ENCODE measurements at places on chromosomes 7 and 10.
A peak's percentile ranks its signal among the peaks of the same experiment; 100 is the strongest.

GRCh38 chr10:72248468-72249151 lies 25.1 kb upstream of the DDIT4 start:
- peak; percentile 80 for DNase-seq

DNA sequence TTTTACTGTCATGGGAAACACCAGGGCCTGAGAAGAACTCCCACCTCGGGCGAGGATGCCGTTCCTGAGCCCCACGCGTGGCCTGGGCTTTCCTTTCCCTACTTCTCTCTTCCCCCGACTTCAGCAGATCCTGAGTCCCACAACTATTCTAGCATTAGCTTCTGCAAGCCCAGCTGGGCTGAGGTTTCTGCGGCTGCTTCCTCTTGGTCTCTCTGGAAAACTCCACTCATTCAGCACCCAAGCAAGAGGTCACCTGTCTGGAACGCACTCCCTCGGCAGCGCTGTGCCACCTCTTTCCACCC lies 761 bp upstream of the DOCK1 start:
- no peak for DNase-seq

GRCh38 chr10:74189999-74190421 lies 39.0 kb downstream of the ADK start:
- DNase-seq: peak; percentile 72

DNA sequence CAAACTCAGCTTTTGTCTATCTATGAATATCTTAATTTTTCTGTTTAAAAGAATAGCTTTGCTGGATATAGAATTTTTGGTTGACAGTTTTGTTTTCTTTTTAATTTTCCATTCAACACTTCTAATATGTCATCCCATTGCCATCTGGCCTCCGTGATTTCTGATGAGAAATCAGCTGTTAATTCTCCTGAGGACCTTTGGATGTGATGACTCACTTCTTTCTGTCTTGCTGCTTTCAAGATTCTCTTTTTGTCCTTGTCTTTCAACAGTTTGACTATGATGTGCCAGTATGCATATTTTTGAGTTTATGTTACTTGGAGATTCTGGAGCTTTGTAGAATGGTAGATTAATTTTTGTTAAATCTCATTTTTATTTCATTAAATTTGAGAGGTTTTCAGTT lies 38.4 kb downstream of the ZNF518A start:
- DNase-seq: no peak

GRCh38 chr10:72026278-72027111 lies 61.9 kb downstream of the SPOCK2 start:
- DNase-seq: no peak

GRCh38 chr7:45917658-45918057 lies 3.4 kb downstream of the IGFBP3 start:
- DNase-seq: peak; percentile 39

- no peak for DNase-seq
Measured at GRCh38 chr7:133300811-133301210, 47.9 kb downstream of the EXOC4 start.

DNA sequence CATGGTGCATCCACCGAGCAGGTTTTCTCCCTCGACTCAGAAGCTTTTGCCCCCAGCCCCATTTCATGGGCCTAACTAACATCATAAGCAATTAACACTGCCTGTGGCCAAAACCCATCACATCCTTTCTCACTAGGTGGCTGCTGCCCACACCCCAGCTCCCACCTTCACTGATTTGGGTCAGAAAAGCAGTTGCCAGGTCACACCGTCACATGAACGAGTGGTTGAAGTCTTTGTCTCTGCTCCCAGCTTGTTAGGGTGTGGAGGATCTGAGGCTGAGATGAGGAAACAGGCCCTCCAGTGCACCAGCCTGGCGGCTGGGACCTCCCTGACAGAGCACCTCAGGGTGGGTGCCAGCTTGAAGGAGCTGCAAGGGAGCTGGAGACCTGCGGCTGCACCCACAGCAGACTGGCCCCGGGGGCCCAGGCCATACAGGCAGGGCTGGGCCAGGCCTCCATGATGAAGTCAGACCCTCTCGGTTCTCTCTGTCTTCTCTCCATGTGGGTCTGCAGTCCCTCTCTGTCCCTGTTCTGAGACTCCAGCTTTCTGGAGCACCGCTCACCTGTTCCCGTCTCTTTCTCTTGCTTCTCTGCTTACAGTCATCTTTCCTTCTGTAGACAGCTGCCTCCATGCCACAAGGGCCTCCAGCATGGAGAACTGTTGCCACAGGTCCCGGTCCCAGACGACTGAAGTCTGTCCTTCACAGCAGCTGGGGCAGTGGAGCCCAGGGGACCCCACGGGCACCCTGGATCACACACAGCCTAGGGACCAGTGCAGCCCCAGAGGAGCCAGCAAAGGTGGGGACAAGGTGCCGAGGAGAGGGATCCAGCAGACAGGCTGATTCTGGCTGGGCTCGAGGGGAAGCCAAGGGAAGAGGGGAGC lies 13.8 kb upstream of the INPP5A start:
- no peak for DNase-seq

- no peak for DNase-seq
Measured at GRCh38 chr10:11878776-11879175, 55.6 kb downstream of the PROSER2 start.

DNA sequence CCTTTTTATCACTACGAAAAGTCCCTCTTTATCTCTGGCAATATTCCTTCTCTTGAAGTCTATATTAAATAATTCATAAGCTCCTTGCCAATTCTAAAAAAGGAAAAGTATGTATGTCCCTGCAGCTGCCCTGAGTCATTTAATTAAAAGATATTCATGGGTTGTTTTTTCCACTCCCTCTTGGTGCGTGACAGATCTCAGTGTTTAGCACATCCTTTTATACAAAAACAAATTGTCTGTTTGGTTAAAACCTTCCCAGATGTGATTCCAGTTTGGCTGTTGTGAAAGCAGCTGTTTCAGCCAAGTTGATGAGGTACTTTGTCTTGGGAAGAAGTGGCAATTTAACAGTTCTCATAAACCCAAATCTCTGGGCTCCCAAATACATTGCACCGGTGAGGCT lies 33.8 kb upstream of the PRLHR start:
- DNase-seq: no peak

- no peak for DNase-seq
Measured at GRCh38 chr7:151157645-151158329, 9.7 kb downstream of the GBX1 start.

- no peak for DNase-seq
Measured at GRCh38 chr7:116762971-116763370, 91.0 kb downstream of the MET start.

DNA sequence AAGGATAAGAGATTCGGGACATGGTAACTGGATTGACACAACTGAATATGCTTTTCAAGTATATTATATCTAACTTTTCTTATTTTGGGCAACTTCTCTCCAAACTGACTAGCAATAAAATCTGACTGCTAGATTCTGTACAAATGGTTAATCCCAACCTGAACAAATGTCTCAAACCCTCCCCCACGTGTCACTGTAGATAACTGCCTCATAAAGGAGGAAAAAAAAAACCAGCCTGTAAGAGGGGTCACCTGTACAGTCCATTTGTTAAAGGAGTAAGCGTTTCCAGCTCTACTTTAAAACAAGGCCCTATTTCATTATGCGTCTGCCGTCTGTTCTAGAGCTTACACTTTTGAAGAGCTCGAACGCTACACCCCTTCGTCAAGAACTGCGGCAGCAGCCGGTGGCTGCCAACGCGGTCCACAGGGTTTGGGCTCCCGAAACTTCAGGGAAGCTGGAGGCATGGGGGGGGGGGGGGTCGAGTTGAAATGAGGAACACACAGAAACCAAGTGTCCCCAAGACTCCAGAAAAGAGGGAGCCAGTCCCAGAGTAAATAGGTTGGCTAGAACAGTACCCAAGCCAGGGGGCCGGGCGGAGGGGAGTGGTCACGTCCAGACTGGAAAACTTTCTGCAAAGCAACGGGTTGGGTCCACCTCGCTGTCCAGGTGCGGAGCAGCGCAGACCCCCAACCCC lies 492 bp downstream of the COG5 start:
- no peak for DNase-seq

DNA sequence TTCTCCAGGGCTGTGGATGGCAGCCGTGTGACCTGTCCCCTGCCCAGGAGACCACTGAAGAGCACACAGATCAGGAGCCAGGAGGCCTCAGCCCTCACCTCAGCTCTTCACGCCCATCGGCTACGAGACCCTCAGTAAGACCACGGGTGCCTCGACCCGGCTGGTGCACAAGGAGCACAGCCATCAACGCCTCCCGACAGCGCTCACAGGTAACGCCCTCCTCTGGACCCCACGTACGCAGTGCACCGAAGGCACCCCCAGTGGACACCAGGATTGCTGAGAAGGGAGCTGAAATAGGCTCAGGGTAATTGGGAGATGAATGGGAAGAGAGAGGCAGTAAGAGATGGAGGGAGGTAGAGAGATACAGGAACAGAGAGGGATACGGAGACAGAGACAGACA lies 291.3 kb downstream of the WDR37 start:
- no peak for DNase-seq
